ENCODE measurements at places on chromosomes 3 and 15.

GRCh38 chr15:38479266-38479665 lies 25.3 kb downstream of the FAM98B start:
- no peak for DNase-seq

- no peak for DNase-seq
These were observed 95.3 kb upstream of the TPRG1 start for GRCh38 chr3:189076449-189076848.

GRCh38 chr3:154851644-154852043 lies 228.5 kb upstream of the MME start:
- no peak for DNase-seq

GRCh38 chr3:3109407-3110298 lies 521 bp downstream of the IL5RA start:
- DNase-seq = no peak

GRCh38 chr3:66239513-66240123 lies 18.8 kb downstream of the SLC25A26 start:
- no peak for DNase-seq

DNA sequence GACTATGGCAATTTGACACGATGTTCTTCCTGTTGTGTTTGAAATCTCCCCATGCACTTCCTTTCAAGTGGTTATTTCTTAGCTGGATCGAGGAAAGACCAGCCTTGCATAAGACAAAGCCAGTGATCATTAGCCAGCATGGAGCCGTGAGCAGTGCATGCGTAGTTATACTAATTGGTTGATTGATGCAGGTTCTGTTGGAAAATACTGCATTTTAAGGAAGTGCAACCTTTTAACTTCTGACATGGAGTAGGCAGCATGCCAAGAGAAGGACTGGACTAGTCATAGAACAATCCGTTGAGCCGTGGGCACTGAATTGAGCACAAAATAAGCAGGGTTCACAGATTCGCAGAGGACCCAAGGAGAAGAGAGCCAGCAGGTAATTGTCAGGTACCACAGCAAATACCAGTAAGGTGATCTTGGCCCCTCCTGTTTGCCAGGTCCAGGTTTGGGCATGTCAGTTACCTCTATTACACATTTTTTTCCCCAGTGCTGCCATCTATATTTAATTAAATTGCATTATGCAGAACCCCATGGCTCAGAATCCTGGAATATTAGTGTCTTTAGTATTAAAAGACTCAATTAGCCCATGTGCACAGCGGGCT lies 29.0 kb upstream of the BCL6 start:
- no peak for DNase-seq

GRCh38 chr3:134609821-134610431 lies 40.9 kb downstream of the KY start:
- no peak for DNase-seq

- no peak for DNase-seq
These were observed 285.2 kb upstream of the MME start for GRCh38 chr3:154794814-154795445.

All from NCI-H510A (cell line).